ENCODE measurements at places on chromosomes 1 and 21.

GRCh38 chr1:223770621-223771315 lies 58.4 kb downstream of the CAPN2 start:
- no peak for DNase-seq

DNA sequence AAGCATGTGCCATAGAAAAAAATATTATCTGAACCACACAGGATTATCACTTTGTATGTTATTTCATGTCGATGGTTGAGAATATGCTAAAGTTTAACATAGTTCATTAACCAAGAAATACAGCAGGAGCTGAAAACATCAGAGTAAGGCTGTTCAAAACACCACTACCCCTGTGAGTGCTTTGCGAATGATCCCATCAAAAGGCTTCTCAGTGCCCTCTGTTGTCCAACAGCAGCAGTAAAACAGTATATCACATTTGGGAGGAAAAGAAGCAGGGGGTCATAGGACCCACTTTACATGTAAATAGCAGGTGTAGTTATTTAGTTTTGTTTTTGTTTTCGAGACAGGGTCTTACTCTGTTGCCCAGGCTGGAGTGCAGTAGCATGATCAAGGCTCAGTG lies 289.4 kb upstream of the FMN2 start:
- DNase-seq: no peak

- no peak for DNase-seq
Observed at GRCh38 chr1:42320708-42321107, 14.3 kb downstream of the FOXJ3 start.

DNA sequence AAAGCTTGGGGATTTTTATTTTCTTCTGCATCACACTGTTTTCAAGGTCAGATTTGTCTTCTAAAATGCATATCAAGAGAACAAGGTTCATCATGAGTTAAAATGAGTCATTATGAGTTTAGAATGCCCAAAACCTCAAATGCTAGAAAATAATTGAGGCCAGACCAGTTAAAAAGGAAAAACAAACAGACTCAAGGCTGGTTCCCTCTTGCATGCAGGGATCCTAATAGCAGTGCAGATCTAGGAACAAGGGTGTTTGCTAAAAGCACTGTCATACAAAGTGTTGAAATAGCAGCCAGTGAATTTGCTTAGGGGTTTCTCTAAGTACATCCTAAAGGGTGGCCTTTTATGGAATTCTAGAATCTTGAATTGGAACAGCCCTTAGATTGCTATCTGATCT lies 15.3 kb downstream of the BEND5 start:
- DNase-seq: no peak

DNA sequence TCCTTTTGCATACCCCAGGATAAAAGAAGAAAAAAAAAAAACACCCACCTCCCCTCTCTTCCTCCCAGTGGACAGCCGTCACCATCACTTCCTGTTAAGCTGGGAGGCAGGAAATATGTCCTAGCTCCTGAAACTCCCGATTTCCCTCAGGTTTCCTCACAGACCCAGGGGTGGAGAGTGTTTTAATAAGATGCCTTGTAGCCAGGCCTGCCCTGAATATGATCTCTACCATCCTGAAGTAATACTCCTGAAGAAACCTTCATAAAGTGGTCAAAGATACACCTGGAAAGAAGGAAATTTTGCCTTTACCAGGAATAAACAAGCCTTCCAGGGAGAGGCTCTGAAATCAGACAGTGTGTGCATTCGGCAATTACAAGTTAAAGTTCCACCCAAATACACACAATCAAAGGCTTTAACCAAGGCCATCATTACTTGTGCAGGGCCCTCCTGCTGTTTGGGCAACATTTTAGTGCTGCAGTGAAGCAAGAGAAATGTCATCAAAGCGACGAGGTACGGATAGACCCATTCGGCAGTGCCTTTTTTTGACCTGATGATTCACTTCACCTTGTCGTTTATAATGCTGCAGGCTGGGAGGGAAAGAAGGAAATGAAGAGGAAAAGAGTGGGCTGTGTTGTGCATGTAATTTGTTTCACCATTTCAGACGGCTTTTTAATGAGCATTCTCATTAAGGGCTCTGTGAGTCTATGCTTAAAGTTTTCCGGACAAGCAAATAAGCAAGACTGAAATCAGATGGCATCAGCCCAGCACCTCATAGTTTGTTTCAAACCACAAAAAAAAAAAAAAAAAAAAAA lies 41.0 kb upstream of the RASAL2 start:
- DNase-seq: no peak

DNA sequence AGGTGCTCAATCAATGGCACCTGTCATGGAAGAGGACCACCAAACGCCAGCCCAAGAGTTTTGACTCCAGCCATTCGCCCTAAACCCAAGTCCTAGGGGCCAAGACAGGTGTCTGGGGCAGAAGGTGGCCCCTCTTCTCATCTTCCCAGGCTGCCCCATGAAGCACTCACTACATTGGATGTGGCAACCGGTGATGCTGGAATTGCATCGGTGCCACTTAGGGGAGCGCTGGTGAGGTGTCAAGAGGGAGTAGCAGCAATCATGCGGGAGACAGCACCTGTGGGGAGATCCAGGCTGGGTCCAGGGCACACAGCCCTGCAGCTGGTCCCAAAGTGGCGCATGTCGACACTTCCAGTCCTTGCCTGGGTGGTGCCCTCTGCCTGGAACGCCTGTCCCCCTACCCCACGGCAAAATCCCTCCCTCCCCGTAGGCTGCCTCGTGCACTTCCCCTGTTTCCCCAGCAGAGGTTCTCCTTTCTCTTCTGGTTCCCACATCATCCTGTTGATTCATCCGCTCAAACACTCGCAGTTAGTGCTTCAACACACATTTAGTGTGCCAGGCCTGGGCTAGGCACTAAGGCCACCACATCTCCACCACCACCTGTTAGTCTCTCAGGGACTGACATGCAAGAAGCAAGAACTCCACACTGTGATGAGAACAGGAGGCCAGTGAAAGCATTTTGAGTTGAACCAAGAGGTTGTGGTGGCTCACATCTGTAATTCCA lies 18.5 kb downstream of the PLA2G2D start:
- DNase-seq: peak; percentile 68

DNA sequence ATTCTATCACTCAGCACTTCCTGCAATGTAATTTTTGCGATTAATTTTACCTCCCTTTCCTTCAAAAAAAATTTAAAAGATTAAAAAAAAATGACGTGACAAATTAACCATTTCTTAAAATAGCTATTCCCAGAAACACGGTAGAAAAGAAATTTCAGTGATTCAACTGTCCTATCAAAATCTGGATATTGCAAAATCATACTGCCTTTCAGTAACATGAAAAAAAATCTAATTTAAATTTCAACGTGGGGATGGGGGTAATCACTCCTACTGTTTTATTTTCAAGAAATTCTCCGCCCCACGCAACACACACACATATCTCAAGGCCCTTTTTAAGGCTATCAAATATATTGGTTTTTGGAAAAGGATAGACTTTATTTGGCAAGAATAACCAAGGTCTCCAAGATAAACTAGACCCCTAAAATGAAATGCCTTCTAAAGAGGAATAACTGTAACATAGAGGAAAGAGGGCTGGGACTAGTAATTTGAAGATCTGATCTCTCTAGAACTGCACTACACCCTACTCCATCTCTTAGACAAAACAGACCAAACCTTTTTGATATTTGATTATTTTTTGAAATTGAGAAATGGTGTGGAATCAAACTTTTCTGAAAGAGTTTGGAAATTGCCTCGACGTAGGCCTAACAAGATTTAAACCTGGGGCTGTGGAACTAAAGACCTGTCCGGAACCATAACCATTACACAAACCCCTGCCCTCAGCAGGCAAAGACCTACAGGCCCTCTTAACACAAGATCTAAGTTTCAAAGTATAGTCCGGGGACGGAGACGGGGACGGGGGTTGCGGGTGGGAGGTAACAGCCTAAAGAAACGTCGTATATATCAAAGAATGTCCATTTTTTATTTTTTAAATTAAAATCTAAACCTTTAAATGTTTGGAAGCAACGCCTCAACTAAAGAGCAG lies 941 bp downstream of the ARNT start:
- peak; percentile 47 for DNase-seq

DNA sequence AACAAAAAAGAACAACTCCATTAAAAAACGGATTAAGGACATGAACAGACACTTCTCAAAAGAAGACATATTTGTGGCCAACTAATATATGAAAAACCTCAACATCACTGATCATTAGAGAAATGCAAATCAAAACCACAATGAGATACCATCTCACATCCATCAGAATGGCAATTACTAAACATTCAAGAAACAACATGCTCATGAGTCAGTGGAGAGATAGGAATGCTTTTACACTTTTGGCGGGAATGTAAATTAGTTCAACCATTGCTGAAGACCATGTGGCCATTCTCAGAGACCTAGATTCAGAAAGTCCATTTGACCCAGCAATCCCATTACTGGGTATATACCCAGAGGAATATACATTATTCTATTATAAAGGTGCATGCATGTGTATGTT lies 1442.6 kb upstream of the B3GALT2 start:
- no peak for DNase-seq

DNA sequence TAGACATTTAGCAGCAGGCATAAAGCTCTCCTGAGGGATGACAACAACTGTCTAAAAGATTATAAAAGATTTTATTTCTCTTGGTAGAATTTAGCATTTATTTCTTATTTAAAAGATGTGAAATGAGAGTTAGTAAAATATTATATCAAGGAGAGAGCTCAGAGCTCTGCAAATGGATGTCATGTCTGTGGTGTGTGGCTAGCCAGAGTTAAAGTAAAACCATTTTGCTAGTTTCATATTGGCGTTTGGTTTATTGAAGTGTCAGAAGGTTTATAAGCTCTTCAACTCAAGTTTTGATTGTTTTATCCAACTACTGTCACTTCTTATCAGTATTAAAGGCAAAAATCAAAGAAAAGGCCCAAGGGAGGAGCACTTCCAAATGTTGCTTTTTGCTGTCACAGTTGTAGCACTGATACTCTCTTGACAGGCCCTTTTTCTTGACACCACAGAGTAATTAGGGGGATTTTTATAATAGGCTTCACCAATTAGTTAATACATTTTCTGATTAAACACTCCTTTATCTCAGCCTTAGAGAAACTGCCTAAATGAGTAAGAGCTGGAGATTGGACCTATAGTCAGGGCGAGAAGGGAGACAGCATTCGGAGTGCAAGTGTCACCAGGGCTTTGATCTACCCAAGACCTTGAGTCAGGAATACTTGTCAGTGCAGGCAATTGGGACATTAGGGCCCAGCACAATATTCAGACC lies 233.9 kb downstream of the PTBP2 start:
- no peak for DNase-seq

DNA sequence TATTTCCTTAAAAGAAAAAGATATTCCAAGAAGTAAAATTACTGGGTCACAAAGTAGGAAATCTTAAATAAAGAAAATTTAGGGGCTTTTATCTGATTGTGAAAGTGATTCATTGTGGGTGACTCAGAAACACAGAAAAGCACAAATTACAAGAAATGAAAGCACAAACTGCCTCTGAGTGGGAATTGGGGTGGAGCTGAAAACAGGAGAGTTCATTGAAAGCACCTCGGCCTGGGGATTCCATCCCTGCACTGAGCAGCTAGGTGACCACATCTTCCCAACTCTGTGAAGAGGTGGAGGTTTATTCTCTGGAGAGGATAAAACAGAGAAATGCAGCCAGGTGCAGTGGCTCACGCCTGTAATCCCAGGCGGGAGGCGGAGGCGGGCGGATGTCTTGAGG lies 7.4 kb downstream of the GJA4 start:
- DNase-seq: peak; percentile 23

DNA sequence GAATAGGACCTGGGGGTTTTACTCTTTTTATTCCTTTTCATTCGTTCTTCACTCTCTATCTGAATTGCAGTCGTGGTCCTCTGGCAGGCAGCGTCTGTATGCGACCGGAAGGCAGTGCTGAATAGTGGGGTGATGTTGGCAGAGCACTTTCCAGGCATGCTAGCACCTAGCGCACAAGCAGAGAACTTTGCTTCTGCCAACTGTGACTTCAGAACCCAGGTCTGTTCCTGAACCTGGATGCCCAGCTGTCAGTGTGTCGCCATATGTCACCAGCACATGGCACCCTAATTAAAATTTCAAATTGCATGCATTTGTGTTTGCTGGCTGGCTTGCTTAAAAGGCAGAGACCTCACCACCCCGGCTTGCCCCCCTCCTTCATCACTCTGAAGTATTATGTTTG lies 116.2 kb downstream of the NFIA start:
- no peak for DNase-seq

DNA sequence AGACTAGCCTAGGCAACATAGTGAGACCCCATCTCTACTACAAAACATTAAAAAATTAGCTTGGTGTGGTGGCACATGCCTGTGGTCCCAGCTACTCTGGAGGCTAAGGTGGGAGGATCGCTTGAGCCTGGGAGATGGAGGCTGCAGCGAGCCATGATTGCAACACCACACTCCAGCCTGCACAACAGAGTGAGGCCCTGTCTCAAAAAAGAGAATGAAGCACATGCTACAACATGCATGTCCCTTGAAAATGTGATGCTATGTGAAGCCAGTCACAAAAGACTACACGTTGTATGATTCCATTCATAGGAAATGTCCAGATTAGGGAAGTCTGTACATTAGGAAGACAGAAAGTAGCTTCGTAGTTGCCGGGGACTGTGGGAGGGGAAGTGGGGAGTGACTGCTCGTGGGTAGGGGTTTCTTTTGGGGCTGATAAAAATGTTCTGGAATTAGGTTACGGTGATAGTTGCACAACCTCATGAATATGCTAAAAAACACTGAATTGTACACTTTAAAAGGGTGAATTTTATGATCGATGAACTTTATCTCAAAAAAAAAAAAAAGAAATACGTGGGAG lies 202.1 kb downstream of the KAZN start:
- DNase-seq: no peak

DNA sequence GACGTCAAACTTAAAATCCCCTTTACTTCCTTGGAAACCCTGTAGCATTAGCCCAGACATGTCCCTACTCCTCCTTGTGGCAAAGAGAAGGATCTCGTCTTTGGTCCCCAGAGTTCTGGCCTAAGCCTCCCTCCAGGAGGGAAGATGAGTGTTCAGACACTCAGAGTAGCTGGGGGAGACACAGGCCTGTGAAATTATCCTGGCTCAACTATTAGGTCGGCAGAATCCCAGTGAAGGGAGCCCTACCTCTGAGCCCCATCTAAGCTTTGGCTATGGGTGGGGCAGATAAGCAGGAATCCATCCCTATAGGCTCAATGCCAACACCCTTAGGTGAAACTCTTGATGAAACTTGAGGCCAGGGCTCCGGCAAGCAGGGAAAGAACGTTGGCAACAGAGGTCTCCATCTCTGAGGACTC lies 1.7 kb upstream of the SFN start:
- DNase-seq: no peak

- no peak for DNase-seq
Observed at GRCh38 chr1:226406401-226406881, 1.5 kb downstream of the PARP1 start.

Data from ecto neural progenitor cell (in vitro differentiated cells).